Stimulated activated CD4-positive, alpha-beta T cell treated with anti-CD3 and anti-CD28 coated beads, Interleukin-12 subunit alpha, Interleukin-12 subunit beta, amount 100 ng/mL, for 48 hours (primary cell): ENCODE measurements at places on chromosomes 2 and 18.
A peak's percentile ranks its signal among the peaks of the same experiment; 100 is the strongest.

DNA sequence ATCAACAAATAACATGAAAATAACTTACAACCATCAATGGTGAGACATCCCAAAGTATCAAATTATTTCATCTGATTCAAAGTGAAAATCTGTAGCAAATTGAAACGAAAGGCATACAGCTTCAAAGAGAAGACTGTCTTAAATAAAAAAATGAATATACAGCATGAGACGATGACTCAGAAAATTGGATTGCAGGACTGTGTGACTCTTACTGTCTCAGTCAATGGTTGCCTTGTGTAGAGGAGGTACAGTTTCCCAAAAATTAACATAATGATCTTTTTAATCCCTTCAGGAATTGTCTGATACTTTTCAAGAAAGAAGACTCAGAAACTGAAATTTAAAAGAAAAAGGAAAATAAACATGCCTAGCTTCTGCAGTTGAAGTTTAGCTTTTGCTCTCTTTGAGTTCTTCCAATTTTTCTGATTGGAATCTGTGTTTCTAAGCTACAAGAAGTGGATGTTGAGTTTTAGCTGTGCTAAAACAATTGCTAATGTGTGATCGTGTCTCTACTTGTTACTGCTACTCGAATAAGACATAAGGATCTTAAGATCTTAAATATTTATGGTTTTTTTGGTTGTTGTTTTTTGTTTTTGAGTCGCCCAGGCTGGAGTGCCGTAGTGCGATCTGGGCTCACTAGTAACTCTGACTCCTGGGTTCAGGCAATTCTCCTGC, 41.1 kb upstream of the EPB41L3 start:
- DNase-seq: no peak

DNA sequence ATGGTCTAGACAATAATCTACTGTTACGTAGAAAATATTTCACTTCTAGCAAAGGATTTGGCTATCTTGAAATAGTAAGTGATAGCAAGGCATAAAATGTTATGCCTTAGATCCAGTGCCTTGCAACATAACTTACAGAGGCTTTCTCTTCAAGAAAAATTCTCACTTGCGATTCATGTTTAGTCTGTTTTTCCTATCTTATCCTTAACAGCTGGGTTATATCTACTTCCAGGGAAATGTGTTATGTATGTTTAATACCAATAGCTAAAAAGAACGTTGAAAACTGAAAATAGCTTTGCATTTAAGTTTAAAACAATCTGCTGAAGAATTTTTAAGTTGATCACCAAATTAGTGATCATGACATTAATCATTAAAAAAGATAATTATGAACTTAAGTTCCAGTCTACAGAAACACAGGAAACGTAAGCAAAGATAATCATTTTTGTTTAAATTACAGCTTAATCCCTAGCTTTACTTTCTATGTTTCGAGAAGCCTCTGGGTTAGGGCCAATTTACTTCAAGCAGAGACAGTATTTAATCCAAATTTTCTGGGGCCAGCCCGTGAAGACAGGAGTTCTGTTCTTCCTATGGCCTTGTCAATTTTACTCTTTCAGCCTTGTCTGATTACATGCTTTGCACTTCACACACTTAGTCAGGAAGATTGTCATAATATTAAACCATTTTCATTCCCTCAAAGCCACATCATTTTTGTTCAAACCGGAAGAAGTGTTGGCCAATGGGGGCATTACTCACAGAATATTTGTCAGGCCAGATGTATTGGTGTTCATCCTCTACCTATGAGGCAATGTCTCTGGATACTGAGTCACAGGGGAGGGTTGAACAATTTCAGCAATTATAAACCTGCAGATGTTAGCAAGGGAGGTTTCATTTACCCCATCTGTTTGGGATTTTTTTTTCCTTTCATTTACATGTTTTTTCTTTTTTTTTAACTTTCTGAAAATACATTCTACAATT, 1132.9 kb upstream of the ZEB2 start:
- no peak for DNase-seq

DNA sequence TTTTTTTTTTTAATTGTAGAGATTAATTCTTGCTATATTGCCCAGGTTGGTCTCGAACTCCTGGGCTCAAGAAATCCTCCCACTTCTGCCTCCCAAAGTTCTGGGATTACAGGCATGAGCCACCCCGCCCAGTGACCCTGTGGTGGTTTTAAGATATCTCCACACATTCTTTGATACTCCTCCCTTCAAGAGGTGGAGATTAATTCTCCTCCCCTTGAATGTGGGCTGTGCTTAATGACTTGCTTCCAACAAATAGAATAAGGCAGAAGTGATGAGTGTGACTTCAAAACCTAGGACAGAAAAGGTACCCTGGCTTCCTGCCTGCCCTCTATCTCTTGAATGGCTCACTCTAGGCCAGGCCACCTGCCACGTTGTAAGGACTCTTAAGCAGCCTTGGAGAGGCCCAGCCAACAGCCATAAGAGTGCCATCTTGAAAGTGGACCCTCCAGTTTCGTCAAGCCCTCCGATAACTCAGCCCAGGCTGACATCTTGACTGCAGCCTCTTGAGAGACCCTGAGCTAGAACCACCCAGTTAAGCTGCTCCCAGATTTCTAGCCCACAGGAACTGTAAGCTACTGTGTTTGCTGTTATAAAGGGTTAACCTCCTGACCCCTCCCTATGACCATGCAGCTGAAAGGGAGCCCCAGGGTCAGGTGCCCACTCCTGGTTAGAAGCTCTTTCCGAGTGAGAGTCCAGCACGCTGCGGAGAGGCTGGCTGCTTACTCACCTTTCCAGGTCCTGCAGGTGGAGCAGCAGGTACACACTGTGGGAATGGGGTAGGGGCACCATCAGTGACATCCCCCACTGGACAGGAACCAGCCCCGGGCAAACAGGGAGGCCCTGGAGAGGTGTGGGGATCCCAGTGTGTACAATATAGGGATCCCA, 27.6 kb downstream of the MRPL35 start:
- DNase-seq: no peak

DNA sequence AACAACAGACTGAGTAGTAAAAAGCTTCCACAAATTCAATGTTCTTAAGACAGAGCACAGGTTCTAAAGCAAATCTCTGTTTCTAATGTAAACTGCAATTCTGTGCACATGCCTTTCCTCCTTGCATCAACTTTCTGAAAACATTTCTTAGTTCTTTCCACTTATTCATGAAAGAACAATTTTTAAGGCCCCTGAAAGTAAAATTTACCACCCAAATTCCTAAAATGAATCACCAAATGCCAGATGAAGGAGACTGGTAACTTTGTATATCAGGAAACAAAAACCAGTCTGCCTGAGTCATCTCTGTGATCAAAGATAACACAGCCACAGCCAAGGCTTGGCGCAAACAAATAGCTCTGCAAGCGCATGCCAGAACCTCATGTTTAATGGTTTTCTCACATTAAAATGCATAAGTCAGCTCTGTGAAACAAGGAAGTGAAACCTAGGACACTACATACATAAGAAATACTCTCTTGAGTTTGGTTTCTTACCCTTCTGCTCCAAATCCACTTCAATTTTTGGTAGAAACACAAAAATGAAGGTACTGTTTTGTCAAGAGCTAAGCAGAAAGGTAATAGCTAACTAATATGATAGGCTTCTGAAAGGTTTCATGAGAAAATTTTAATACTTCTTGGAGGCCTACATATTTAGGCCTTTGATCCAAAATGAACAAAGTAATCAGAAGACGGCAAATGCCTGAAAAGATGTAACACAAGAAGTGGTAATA, 169.4 kb downstream of the THADA start:
- DNase-seq: peak; percentile 42

DNA sequence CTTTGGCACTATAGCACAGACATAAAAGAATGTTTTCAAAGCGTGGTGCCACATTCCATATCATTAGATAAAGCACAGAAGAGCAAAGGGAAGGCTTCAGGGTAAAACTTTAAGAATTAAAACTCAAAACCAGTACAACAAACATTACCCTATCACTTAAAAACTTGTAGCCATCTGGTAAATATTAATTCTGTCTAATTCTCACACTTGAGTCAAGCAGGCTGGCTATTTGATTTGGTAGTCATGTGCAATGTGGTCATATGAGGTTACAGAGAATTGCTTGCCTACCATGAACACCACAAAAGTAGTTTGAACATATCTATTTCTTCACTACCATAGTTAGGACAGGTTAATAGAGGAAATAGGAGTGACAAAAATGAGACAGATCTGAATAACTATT, 244.9 kb downstream of the IRS1 start:
- no peak for DNase-seq

GRCh38 chr2:50840341-50841124, 191.4 kb downstream of the NRXN1 start:
- DNase-seq: no peak

DNA sequence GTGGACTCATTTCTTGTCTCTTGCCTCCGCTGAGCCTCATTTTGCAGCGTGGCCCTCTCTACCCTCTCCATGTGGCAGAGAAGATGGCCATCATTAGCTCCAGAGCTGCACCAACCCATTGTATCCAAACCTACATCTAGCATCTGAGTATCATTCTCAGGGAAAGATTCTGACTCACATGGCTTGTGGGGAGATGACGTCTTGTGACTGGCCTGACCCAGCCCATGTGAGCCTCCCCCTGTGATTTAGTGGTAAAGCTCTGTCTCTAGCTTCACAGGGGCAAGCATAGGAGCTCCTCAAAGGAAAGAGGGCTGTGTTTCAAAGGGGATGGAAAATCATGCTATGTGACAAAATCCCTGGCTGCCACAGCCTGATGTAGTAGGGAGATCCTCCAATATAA, 87.4 kb upstream of the RBMS1 start:
- no peak for DNase-seq

GRCh38 chr18:41545091-41545888, 409.7 kb upstream of the PIK3C3 start:
- no peak for DNase-seq

- DNase-seq: no peak
Observed at GRCh38 chr2:72166279-72166678, 18.6 kb upstream of the CYP26B1 start.

- DNase-seq: no peak
Observed at GRCh38 chr2:10073706-10074105, 6.5 kb downstream of the CYS1 start.

- no peak for DNase-seq
Observed at GRCh38 chr2:96503637-96504243, 1.4 kb downstream of the NEURL3 start.

DNA sequence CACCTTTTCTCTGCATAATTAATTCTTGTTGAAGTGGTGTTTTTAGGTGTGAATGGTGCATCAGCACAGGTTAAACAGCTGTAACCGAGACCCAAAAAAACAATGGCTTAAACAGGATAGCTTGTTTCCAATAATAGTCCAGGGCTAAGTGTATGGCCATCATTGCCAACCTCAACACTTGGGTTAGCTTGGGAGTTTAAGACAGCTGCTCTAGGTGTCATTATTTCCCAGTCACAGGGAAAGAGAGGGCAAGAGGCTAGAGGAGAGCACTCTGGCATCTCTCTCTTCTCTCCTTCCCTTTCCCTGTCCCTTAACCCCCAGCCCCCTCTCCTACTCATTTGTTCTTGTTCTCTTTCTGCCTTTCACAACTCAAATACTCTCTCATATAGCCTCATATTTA, 21.1 kb downstream of the BIRC6 start:
- DNase-seq: no peak

- no peak for DNase-seq
Observed at GRCh38 chr2:102099536-102100298, 42.8 kb upstream of the IL1R1 start.

DNA sequence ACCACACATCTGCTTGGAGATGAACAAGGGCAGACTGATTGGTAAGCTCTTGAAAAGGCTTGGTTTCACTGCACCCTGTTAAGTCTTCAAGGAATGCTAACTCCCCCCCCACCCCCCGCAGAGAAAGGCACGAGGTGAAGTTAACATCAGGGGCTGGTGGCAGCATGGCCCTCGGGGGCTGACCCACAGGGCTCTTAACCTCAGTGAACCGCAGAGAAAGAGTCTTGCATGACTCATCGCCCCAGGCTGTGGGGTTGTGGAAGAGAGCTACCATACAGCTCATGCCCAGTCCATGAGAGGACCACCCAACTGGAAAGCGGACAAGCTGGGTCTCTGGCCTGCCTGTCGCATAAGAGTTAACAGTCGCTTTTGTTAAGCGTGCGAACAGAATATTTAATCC, 10.6 kb upstream of the CEP68 start:
- DNase-seq: no peak

- DNase-seq: no peak
Observed at GRCh38 chr2:218829868-218830451, 1.6 kb downstream of the PRKAG3 start.

GRCh38 chr2:206164261-206164862, 4.7 kb downstream of the EEF1B2 start:
- no peak for DNase-seq

DNA sequence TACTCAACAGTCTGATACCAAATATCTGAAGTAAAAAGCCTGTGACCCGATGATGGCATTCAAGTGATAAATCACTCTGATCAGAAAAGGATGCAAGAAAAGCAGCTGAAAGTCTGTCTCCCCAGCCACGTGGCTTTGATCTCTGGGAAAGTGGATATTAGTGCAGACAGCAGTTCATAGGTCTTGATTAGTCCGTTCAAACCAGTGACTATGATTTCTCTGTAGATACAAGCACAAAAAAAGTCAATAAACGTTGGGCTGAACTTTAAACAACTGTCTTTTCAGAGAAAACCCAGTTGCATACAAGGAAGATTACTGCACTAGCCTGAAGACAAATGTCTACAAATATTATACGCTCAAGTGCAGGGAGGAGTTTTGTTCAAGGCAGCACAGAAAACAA, 107.7 kb upstream of the CDC42EP3 start:
- no peak for DNase-seq

GRCh38 chr2:123095219-123095835, 929.8 kb upstream of the CNTNAP5 start:
- no peak for DNase-seq

DNA sequence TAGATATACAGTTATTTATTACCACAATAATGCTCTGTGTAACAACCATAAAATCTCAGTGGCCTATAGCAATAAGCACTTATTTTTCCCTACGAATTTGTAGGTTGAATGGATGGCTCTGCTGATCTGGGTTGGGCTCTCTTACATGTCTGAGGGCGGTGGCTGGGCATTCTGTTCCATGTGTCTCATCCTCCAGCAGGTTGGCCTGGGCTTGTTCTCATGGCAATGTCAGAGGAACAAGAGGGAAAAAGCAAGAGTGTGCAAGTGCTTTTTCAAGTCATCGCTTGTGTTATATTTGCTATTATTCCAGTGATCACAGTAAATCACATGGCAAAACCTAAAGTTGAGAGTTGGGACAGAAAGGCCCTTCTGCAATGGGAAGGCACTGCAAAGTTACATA, 30.4 kb upstream of the MYO3B start:
- DNase-seq: no peak

- no peak for DNase-seq
Observed at GRCh38 chr2:160268151-160268781, 68.2 kb upstream of the ITGB6 start.

- no peak for DNase-seq
Observed at GRCh38 chr2:105144941-105145300, 96.6 kb upstream of the GPR45 start.

DNA sequence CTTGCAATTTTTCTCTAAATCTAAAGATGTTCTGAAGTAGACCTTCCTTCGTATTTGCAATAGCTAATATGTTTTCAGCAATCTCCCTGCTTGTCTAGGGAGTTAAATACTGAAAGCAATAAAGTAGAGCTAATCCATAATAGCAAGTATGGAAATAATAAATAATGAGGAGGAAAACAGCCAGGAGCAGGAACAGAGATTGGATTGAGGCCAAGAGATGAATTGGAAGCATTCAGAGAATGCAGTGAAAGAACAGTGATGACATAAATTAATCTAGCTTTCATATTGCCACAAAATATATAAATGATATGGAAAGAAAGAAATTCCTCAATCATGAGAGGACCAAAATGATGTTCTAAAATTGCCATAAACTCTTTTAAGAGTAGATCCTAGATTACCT, 679.7 kb downstream of the METTL4 start:
- no peak for DNase-seq
